ENCODE measurements at places on chromosomes 7 and 10.

DNA sequence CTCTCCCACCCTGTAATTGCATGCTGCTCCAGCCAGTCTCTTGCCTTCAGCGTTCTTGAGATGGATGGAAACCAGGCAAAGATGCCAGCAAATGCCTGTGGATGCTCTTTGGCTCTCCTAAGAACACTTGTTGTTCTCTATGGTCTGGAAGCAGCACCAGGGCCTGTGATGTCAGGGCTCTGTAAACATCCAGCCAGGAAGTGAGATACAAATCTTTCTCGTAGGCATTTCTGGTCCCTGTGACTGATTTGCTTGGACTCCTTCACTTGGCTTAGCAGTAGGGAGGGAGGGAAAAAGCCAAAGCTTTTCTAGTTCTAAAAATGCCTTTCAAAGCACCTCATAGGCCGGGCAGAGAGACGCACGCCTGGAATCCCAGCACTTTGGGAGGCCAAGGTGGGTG, 201.3 kb downstream of the REEP3 start:
- DNase-seq: no peak

DNA sequence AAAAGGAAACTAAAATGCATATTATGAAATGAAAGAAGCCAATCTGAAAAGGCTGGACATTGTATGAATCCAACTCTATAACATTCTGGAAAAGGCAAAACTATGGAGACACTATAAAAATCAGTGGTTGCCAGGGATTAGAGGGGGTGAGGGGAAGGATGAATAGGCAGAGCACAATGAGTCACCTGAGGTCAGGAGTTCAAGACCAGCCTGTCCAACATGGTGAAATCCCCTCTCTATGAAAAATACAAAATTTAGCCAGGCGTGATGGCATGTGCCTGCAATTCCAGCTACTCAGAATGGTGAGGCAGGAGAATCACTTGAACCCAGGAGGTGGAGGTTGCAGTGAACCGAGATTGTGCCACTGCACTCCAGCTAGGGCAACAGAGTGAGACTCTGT, 324.8 kb upstream of the PHYHIPL start:
- no peak for DNase-seq

GRCh38 chr7:5424749-5425506, 1.3 kb upstream of the TNRC18 start:
- DNase-seq: peak; percentile 77

- DNase-seq: no peak
Observed at GRCh38 chr7:7257899-7258692, 75.8 kb downstream of the C1GALT1 start.

- DNase-seq: peak; percentile 79
Observed at GRCh38 chr7:150379441-150380379, 580 bp downstream of the ZNF775 start.

DNA sequence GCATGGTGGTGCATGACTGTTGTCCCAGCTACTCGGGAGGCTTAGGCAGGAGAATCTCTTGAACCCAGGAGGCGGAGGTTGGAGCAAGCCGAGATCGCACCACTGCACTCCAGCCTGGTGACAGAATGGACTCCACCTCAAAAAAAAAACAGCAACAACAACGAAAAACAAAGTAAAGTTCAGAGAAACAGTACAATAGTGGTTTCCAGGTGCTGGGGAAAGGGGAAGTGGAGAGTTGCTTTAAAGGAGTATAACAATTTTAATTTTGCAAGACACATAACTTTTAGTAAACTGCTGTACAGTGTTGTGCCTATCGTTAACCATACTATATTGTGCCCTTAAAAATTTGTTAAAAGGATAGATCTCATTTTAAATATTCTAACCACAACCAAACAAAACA, 662.7 kb upstream of the POT1 start:
- DNase-seq: no peak

Data from NCI-H69 (cell line).